GM13977 (cell line): ENCODE measurements at places on chromosomes 12 and 14.

GRCh38 chr12:47801170-47801903, 18.4 kb downstream of the HDAC7 start:
- DNase-seq = no peak

GRCh38 chr12:68117661-68118060, 41.9 kb downstream of the IFNG start:
- DNase-seq = no peak

DNA sequence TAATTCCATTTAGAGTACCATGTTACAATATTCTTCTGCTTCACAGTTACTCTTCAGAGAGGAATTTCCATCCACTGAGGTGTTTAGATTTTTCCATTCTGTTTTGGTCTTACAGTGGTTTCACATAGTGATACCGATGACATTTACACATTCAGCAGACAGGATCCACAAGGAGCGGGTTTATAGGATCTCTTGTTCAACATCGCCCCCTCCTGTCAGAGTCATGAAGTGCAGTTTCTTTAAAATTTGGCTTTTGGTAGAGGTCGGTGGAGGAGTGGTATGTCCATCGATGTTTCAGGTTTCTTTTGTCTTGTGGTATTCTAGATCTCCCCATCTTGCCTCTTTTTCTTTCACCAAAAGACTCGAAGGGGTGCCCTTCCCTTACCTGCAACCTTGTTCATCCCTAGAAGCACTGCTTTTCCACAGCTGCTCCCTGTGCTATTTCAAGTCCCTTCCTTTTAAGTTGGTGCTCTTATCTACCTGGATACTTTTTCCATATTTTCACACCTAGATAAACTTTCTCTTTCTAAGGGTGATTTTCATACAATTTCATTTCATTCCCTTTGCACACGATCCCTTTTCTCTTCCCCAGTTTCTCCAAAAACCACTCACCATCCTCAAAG, 181.3 kb downstream of the ITPR2 start:
- DNase-seq = peak; percentile 47

GRCh38 chr14:104438166-104438887, 141.2 kb upstream of the C14orf180 start:
- no peak for DNase-seq

DNA sequence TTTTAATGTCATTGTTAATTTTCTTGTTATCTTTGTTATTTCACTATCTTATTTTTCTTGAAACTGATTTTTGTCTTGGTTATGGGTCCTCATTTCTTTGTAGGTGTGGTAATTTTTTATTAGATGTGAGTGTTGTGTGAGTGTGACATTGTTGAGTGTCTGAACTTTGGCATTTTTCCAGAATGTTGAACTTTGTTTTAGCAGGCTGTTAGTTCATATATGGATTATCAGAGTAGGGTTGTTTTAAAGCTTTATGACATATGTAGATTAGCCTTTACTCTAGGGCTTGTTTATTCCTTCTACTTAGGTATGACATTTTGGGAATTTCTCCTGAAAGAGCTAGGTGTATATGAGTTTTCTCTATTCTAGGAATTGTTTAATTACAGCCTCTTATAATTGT, 103.9 kb downstream of the ARID2 start:
- DNase-seq = no peak

- DNase-seq = no peak
Observed at GRCh38 chr12:129459886-129460285, 443.9 kb downstream of the TMEM132D start.

DNA sequence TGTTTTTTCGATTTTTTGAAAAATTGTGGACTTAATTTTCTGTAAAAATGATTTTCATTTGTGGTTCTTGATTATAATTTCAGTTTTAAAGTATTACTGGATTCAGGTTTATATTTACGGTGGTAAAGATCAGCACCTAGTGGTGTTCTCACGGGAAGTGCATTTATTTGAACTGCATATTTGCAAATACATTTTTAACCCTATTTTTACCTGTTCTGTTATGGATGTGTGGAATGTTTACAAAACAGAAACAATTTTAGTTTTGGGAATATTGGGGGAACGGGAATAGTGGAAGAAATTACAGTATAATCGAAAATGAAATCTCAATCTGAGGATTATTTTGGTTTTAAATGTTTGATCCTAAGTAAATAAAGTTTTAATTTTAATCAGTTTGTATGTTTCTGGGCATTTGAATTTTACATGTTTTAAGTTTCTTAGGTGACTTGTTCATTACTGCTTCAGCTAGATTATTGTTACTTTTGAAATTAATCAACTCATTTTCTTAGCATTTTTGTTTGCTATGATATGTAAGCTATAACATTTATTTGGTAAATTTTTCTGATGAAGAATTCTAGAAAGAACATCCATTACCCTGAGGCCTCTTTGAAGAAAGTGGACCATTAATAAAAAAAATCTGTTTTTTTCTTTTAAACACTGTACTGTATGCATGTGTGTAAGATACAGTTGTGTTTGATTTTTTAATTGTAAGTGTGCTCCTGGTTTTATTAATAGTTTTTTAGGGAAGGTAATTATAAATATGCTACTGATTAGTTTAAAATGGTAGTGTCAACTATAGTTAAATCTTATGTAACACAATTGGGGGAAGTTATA, 942 bp downstream of the ATF7IP start:
- no peak for DNase-seq

DNA sequence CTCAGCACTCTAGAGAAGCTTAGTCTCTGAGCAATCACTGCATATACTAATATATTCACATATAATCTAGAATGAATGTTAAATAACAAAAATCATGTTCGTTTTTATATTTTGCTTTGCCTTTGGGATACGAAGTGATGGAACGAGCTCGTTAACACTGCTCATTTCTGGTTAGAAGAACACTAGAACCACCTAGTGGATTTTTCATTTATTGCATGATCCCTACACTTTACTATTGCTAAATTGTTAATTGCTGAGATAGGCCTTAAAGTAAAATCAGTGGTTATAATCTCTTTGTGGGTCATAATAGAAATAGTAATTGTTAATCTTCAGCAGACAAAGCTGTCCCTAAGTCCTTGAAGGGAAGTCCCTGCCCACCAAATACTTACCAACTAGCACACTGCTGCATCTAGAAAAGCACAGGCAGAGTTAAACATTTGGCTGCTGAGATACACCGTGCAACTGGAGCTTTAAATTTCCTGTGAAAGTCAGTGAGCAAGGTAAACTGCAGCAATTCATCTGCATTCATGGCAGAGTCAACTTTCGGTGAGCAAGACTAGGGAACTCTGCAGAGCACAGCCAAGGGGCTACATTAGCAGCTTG, 353.7 kb downstream of the APAF1 start:
- peak; percentile 53 for DNase-seq

DNA sequence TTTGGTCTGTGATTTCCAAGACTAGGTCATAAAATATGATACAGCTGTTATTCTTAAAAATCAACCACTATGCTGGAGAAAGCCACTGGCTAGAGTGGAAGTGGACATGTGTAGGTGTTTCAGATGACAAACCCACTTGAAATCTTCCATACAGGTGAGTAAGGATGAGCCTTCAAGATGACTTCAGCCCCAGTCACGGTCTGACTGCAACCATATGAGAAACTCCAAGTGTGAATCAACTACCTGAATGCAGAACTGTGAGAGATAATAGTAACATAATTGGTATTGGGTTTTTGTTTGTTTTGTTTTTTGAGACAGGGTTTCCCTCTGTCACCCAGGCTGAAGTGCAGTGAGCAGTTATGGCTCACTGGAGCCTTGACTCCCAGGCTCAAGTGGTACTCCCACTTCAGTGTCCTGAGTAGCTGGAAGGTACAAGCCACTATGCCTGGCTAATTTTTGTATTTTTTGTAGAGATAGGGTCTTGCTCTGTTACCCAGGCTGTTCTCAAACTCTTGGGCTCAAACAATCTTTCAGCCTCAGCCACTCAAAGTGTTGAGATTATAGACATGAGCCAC, 273.3 kb upstream of the LRIG3 start:
- DNase-seq = no peak

- no peak for DNase-seq
Observed at GRCh38 chr12:17369556-17369955, 720.4 kb downstream of the RERGL start.

DNA sequence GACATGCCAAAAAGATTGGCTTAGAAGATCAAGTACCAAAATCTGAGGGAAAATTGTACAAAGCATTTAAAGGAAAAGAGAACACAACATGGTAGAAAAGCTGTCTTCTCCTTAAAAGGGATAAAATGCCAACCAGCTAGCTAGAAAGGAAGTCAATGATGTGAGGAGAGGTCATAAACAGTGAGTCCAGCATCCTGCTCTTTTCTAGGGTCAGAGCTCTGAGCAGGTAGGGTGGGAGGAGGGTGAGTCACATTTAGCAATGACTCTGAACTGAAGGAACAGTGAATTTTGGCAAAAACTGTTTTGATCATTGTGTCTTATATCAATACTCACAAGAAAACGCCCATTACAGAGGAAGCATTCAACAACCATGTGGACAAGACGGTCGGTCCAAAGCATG, 322.3 kb downstream of the DAD1 start:
- DNase-seq = no peak

- DNase-seq = peak; percentile 25
Observed at GRCh38 chr12:52250048-52250990, 17.3 kb downstream of the KRT7 start.

GRCh38 chr12:57452937-57453509, 2.1 kb upstream of the INHBE start:
- DNase-seq = no peak

- peak; percentile 72 for DNase-seq
Observed at GRCh38 chr12:67649261-67649569, 670 bp downstream of the DYRK2 start.

GRCh38 chr12:48681399-48681709, 684 bp downstream of the KANSL2 start:
- peak; percentile 25 for DNase-seq

- DNase-seq = no peak
Observed at GRCh38 chr12:93954166-93955112, 193.9 kb upstream of the PLXNC1 start.

DNA sequence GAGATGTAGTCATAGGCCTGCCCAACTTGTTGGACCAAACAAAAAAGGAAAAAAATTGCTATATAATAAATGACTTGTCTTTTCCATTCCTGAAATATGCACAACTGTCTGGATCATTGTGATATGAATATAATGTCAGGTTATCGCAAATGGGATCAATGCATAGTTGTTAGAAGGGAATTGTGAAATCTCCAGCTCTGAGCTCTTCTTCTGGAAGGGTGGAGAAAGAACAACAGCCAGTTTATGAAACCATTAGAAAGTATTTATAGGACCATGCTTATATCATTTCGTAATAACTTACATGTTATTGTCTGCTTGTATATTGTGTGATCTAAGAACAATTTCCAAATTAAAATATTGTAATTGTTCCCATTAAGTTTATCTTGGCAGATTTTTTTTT, 35.7 kb upstream of the HIF1A start:
- no peak for DNase-seq

GRCh38 chr12:44771485-44772021, 104.6 kb downstream of the NELL2 start:
- no peak for DNase-seq

DNA sequence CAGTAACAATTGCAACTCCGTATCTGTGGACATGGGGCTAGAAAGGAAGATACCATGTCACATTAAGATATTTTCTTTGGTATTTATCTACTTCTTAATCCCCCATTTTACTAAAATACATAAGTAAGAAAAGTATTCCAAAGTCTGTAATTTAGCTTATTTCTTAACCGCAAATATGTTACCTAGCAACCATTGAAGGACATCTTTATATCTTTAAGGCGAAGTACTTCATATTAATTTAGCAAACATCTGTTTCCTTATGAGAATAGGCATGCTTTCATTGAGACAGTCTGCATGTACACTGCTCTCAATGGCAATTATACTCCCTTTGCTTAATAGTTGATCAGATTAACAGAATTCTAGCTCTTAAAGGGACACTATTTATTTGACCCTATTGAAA, 88.8 kb downstream of the NAV3 start:
- no peak for DNase-seq

DNA sequence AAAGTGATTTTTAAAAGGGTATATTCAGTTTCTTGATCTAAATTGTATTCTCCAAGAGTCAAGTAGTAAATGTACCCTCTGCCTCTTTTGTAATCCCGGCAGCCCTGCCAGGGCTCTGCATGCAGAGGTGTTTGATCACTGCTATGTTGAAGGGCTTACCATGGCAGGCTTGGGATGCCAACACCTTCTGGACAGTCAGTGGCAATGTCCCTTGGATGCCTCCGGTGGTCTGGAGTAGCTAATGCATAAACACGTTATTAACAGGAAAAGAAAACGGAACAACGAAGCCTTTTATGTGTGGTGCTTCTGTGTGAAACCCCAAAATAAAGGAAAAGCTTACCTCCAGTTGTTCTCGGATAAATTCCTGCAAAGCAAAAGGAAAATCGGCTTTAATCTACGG, 19.9 kb downstream of the EIF2B2 start:
- no peak for DNase-seq

DNA sequence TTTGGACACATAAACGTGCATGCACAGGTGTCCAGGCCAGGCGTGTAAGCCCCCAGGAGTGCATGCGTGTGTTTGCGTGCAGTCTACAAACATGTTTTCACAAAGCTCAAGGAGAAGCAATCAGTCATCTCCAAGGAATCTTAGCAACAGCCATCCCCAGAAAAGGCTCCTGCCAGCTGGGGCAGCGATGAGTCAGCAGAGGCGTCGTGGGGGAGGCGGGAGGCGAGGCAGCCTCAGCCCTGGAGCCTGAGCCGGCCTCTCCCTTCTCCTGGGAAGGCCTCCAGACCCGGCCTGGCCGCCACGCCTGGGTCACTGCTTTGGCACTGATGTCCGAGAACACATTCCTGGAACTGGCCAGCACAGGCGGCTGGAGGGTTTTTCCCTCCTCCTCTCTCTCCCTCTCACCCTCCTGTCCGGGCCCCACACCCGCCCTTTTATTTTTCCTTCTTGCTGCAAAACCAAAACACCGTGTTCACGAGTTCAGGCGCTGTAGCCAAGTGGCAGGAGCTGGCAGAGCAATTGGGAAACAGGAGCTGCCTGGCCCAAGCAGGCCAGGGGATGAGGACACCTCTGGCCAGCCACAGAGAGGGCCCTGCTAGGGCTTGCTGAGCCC, 92.7 kb downstream of the LRRC74A start:
- no peak for DNase-seq

DNA sequence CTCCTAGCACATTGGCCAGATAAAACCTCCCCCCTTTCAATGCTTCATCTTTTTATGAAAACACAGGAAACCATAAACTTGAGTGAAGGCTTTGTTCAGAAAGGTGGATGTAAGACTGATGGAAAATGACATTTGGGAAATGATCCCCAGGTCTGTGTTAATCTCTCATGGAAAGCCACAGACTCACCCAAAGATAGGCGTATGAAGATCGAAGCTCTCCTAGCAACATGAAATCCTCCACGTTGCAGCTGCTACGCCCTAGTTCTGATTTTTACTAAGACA, 63.4 kb upstream of the PTGR2 start:
- DNase-seq = no peak

- DNase-seq = no peak
Observed at GRCh38 chr14:105605464-105606304, 79.3 kb downstream of the TMEM121 start.

DNA sequence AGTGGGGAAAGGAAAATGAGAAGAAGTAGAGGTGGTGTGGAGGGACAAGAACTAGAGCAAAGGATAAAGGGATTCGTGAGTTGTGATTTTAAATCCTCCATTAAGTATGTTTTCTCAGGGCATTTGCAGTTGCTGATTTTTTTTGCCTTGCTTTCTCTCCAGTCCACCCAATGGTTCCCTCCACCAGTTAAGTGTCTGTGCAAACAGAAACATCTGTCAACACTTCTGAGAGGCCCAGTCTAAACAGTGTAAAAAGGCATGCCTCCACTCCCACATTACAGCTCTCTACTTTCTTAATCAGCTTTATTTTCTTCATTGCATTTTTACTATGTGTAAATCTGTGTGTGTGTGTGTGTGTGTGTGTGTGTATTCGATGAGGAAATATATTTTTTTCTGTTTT, 141.2 kb downstream of the PPFIA2 start:
- no peak for DNase-seq
